Stimulated activated CD8-positive, alpha-beta memory T cell treated with anti-CD3 and anti-CD28 coated beads, Interleukin-2, amount 100 ng/mL, for 1 hour (primary cell): ENCODE measurements at places on chromosomes 1 and 21.

- no peak for DNase-seq
Observed at GRCh38 chr1:91757763-91758460, 128.0 kb downstream of the TGFBR3 start.

DNA sequence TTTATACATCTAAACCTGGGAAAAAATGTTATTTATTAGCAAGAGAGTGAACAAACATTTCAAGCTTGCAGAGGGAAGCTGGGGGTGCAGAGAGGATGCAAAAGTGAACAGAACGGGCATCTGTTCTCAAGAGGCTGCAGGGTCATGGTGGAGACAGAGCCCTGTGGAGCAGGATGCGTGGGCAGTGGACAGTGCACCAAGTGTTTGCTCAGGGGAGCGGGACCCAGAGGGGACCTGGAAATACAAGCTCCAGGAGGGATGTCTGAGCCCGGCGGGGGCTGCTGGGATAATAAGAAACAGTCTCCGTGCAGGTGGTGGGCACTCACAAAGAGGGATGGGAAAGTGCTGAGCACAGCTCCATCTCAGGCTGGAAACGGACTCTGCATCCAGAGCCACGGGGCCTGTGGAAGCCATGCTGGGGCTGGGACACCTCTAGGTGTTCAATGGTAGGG is 105.3 kb upstream of the SLC45A1 start:
- no peak for DNase-seq

- no peak for DNase-seq
Observed at GRCh38 chr1:20982316-20982715, 194.4 kb downstream of the EIF4G3 start.

- no peak for DNase-seq
Observed at GRCh38 chr1:151098126-151098525, 27.6 kb downstream of the GABPB2 start.

DNA sequence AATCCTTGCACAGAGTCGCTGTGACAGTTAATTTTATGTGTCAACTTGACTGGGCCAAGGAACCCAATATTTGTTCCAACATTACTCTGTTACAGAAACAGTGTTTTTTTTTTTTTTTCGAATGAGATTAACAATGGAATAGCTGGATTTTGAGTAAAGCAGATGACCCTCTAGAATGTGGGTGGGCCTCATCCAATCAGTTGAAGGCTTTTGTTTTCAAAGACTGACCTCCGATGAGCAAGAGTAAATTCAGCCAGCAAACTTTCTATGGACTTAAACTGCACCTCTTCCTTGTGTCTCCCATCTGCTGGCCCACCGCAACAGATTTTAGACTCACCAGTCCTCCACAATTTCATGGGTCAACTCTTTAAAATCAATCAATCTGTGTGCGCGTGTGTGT is 17.0 kb downstream of the CRYZ start:
- DNase-seq = no peak

DNA sequence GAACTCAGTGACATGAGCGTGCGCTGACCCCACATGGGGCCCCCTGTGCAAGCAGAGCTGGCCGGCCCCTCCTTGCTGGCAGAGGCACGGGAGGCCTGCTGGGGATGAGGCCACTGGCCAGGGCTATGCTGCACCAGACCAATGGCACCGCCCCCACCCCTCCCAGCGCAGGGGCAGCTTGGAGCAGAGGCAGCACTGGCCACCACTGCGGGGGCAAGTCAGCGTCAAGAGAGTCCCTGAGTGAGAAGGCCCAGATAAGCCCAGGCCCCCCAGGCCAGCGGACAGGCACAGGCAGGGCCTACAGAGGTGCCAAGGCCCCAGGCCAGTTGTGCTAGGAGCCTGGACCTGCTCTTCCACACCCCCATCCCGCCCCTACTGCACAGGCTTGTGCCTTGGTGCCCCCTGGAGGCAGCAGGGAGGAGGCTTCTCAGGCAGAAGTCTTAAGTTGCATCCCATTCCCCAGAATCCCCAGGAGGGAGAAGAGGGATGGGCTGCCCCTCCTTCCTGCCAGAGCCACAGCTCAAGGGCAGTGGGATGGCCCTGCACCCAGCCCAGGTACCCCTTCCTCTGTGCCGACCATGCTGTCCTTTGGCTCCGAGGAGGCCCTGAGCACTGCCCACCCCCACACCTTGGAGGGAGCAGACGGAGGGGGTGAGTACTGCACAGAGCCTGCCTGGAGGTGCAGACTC is 35.8 kb downstream of the EPHX1 start:
- no peak for DNase-seq
